ENCODE measurements at places on chromosomes 11 and 22.

- DNase-seq: no peak
These were observed 530.6 kb downstream of the MN1 start for GRCh38 chr22:27270818-27271510.

DNA sequence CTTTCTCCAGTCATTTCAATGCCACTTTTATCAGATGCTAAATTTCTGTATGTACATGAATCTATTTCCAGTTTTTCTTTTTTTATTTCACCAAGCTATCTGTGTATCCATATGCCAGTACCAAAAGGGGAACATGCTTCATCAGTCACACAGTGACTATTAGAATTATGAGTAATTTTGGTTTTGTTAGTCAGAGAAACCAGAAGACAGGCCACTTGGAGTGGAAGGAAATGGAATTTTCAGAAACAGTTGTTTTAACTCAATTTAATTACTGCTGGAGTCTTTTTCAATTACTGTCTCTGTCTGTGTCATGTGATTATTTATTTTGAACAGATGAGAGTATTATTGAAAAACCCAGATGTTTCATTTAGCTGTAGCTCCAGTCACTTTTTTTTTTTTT lies 84.6 kb upstream of the ANO3 start:
- no peak for DNase-seq

DNA sequence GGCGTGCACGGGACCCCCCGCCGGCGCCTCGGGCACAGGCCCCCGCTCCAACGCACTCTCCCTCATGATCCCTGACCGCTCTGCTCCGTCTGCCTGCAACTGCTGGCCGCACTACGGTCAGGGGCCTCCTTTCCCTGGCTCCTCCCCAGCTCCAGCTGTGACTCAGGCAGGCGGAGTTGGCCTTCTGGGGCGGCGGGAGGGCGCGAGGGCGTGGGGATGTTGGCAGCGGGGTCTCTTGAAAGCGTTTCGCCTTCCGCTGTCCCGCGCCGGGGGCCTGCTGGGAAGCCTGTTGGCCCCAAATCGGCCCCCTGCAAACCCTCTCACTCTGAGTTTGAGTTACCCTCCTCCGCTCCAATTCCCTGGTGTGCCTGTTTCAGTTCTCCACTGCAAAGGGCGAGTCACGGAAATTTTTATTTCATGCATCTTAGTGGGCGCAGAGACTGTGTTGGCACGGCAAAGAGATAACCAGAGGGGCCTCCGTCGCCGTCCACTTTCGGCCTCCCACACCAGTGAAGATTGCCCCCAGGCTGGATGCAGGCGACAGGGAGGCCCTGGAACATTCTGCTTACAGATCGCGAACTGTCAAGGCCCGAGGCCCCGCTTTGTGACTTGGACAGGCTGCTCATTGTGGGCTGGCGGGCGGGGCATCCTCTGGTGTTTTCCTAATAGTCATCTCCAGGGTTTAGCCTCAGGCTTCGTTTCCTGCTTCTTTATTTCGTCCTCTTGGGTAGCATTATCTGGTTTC lies at the start of gene CAVIN3:
CAVIN3 (minus strand) TSS at position 91 of the 745 bp plus-strand sequence; CDS start at position 66, 25 bp downstream.
- DNase-seq: no peak

DNA sequence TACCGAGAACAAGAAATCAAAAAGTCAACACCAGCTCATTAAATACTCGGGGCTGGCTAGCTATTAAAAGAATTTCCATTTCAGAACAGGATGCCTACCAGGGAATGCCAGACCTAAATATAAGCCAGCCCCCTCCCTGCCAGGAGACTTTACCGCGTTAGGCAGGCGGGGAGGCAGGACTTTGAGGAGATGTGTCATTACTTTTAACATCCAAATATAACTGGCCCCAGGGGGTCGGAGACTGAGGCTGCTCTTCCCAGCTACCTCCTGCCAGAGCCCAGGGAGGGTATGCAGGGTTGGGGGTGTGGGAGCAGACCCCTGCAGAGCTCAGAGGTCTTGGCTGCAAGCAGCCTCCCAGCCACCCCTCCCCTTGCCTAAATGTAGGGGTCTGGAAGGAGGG lies 183.5 kb downstream of the DSCAML1 start:
- DNase-seq: no peak

GRCh38 chr11:72900013-72900412 lies 85.8 kb downstream of the ATG16L2 start:
- DNase-seq: no peak

DNA sequence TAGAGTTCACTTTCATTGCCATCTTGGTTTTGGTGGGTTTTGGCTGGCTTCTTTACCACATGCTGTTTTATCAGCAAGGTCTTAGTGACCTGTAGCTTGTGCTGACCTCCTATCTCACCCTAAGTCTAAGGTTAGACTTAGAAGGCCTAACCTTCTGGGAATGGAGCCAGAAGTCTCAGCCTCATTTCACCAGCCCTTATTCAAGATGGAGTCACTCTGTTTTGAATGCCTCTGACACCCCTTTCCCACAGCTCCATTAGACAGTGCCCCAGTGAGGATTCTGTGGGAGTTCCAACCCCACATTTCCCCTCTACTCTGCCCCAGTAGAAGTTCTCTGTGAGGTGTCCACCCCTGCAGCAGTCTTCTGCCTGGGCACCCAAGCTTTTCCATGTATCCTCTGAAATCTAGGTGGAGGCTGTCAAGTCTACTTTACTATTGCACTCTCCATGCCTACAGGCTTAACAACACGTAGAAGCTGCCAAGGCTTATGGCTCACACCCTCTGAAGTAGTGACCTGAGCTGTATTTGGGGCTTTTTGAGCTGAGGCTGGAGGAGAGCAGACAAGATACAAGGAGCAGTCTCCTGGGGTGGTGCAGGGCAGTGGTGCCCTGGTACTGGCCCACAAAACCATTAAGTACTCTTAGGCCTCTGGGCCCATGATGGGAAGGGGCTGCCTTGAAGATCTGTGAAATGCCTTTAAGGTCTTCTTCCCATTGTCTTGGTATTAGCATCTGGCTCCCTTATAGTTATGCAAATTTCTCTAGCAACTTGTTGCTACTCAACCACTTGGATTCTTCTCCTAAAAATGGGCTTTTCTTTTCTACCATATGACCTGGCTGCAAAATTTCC lies 65.9 kb upstream of the SC5D start:
- no peak for DNase-seq

GRCh38 chr22:44881624-44882023 lies 128.2 kb downstream of the PHF21B start:
- DNase-seq: no peak

DNA sequence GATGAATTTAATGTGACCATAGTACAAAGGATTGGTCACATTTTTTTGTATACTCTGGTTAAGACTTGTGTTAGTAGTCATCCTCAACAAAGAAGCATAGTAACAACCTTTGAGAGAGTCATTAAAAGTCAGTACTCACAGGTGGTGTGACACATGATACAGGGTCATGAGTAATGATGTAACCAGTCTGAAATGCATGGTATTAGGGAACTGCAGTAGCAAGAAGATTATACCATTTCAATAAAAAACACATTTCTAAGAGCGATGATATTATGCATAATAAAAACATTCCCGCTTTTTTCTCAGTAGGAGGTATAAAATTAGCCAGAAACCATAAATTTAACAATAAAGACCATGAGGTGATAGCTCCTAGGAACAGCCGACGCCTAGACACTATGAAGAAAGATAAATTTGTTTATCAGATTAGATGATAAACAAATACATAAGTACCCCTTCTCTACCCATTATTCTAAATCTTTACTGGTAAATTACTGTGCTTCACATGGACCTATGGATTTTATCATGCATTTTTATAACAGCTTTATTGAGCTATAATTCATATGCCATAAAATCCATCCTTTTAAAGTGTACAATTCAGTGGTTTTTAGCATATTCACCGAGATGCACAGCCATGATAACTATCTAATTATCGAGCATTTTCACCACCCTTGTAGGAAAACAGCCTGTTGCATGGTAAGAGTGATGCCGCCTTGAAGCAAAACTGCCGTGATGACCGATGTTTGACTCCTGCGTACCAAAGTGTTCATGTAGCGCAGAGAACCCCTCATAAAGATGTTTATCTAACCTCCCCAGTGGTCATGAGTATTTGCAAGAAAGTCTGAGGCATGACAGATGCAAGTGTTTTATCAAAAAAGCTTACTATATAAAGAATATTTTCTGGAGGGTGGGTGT lies 41.8 kb downstream of the TMPRSS5 start:
- DNase-seq: no peak

DNA sequence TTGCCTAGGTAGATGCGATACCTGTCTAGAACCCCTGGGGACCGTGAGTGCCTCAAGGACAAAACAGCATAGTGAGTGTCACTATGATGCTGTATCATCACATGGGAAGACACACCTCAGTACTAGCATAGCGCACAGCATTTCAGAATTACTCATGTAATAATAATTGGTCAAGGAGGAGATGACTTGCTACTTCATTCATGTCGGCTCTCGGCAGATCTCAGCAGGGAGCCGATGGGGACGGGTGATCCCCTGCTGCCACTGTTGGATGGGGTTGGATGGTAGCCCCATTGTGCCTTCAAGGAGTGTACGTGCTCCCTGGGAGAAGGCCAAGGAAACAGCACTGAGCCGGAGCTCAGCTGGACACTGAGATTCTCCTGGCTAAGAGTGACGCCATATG lies 186.9 kb downstream of the EFCAB6 start:
- no peak for DNase-seq

GRCh38 chr11:127620671-127621070 lies 620.1 kb upstream of the KIRREL3 start:
- DNase-seq: no peak

- no peak for DNase-seq
These were observed 1087.5 kb downstream of the BRD1 start for GRCh38 chr22:48740086-48740730.

DNA sequence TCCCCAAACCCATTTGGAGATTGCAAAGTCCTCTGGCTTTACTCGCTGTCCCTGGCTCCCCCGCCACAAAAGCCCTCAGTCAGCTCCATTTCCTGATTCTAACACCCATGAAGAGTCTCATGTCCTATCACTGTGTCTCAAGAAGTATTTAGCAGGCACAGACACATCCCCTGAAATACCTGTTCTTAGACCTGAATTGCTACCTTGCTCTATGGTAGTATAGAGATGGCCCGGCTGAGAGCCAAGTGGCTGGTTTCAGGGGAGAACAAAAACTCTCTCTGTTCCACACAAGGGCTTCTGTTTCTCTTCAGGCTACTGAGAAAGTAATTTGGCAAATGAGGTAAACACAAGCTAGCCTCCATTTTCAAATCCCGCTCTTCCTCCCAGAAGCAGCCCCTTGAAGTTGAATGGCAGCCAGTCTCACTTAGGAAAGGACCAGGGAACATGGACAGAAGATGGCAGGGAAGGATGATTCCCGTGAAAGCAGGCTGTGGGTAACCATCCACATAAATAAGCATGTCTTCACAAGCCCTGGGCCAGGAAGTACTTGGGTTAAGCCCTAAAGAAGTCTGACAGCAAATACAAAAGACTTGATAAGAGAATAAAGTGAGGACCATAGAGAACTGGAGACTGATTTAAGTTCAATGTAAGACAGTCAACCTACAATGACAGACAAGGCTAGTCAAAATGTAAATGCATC lies 137.8 kb downstream of the C11orf58 start:
- DNase-seq: no peak

- no peak for DNase-seq
These were observed 394 bp downstream of the CHRM4 start for GRCh38 chr11:46391186-46391577.

DNA sequence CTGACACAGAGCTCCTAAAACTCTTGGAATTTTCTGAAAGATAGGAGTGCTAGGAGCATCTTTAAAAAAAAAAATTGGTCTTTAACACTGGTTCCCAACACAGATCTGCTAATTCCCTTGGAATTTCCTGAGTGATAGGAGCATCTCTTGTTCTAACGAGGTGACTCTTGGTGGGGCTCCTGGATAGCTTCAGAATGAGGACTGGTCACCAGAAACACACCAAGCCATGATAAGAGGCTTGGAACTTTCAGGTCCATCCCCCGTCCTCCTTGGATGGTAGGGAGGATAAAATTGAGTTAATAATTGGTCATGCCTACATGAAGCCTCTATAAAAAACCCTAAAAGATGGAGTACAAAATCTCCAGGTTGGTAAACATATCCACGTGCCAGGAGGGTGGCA lies 64.5 kb upstream of the LDLRAD3 start:
- DNase-seq: no peak

DNA sequence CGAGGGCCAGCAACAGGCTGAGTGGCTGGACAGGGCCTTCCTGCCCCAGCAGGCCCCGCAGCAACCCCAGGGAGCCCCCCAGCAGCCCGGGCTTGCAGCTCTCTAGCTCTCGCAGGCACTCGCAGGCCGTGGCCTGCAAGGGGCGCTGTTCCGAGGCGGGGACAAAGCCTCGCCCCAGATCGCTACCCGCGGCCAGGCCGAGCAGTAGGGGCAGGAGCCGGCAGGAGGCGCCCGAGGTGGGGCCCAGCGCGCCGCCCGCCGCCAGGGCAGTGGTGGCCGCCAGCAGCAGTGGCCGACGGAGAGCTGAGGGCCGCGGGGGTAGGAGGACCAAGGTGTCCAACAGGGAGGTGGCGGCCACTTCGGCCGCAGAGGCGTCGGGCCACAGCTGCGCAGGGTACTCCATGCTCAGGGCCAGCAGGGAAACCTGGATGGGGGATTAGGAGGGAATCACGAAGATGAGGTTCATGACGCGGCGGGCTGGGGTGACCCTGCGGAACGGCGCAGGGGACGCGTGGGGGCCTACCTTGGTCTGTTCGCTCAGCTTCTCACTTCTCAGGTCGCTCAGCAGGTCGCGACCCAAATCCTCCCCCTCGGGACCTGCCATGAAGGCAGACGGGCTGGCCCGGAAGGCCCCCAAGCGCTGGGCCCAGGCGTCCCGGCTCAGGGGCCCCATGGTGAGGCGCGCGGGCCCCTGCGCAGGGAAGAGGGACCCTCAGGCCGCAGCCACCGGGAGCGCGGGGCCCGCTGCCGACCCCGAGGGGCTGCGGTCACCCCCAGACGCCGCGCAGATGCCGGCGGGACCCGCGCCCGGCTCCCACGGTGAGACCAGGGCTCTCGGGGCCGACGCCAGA lies 632 bp downstream of the AP5B1 start:
- DNase-seq: peak; percentile 24

GRCh38 chr22:31943206-31943977 lies 943 bp upstream of the YWHAH start:
- DNase-seq: no peak

All from SHP77 treated with DMSO at 0.1 percent for 48 hours (cell line).